Activated T-cell treated with anti-CD3 and anti-CD28 coated beads for 24 hours (primary cell): ENCODE measurements at places on chromosomes 12 and 14.

GRCh38 chr12:26277506-26278246 lies 82.3 kb downstream of the SSPN start:
- no peak for DNase-seq

DNA sequence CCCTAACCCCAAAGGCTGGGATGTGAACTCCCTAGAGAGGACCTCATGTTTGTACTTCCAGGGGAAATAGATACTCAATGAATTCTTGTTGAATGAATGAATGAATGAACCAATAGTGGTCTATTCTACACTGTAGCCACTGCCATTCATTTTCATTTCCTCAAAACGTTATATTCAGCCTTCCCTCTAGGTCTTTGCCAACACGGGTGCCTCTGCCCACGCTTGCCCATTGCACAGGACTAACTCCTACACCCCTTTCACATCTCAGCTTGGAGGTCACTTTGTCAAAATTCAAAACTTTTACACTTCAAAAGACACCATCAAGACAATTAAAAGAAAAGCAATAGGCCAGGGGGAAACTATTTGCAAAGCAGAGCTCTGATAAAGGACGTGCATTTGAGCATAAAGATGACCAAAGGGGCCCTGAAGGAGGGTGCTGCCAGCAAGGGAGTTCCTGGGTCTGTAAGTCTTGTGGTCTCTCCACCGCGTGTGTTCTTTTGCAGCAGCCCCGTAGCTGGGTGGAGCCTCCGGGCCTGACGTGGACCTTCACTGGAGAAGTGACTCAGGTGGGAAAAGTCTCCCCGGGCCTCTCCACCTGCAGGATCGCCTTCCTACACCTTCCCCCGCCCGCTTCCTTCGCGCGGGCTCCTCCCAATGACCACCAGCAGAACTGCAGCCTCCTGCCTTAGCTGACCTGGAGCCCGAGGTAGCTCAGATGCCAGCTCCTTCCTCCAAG lies 31.5 kb downstream of the TMEM63C start:
- DNase-seq: peak; percentile 10

GRCh38 chr12:121996050-121996944 lies 25.4 kb upstream of the BCL7A start:
- no peak for DNase-seq

GRCh38 chr12:6652391-6652790 lies 5.2 kb upstream of the ACRBP start:
- no peak for DNase-seq

- DNase-seq: no peak
These were observed 149.4 kb downstream of the SNAPC1 start for GRCh38 chr14:61911574-61911973.

- no peak for DNase-seq
These were observed 52.1 kb downstream of the GALC start for GRCh38 chr14:87940894-87941293.

GRCh38 chr14:36313898-36314297 lies 6.5 kb downstream of the MBIP start:
- DNase-seq: no peak

DNA sequence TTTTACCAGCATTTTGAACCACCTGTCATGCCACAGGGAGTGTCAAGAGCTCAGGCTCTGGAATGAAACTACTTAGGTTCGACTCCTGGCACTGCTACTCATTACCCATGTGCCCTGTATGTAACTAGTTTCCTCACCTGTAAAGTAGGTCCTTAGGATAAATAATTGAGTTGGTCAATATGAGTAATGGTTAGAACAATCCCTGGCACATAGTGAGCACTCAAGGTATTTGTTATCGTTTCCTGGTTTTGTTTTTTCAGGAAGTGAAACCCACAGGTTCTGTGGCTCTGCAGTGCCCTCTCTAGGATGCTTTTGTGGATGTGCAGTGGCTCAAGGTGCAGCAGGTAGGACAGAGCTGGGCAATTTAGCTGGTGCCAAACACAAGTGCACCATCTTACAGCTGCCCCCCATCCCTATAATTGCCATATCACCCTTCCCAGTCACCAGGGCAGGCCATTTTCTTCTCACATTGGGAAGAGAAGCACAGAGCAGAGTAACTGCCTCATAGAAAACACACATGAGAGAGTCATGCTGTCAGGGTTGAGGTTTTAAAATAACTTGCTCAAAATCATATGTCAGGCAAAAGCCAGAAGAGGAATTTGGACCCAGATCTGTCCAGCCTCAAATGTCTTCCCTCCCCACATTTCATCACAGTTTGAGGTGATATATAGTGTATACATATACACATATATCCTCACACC lies 297.5 kb downstream of the RPAP3 start:
- no peak for DNase-seq

DNA sequence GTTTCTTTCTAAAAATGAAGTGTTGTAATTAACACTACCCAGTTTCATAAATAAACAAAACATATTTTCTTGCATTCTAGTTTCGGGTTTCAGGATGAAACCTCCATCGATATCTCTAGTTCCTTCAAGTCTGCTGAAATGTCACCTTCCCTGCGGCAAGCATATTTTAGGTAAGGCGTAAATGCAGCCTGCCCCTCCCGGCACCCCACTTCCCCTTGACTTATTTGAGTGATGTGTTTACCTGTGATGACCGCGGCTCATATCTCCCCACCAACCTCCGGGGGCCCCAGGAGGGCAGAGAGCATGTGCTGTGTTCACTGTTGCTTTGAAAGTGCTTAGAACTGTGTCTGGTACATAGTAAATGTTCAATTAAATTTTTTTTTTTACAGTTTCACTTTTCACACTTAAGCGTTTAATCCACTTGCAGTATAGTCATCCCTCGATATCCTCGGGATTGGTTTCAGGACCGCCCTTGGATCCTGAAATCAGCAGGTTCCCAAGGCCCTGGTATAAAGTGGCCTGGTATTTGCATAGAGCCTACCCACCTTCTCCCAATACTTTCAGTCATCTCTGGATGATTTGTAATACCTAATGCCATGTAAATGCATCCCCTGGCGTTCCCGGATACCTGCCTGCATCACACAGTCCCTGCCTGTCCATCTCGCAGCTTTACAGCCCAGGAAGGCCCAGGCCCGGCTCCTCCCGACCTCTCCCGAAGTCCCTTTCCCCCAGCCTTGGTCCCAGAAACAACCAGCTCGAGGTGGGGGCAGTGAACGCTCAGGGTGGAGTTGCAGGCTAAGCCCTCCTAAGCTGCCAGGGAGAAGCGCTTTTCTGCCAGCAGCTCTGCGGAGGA lies 40.2 kb upstream of the FBRSL1 start:
- no peak for DNase-seq
